Frontal cortex (tissue), 4 donors: ENCODE measurements at places on chromosomes 6 and 20. TPM values are rescaled to one million over a fixed set of nuclear protein-coding genes. Genes with fewer than 3 reads are reported as not detected.

DNA sequence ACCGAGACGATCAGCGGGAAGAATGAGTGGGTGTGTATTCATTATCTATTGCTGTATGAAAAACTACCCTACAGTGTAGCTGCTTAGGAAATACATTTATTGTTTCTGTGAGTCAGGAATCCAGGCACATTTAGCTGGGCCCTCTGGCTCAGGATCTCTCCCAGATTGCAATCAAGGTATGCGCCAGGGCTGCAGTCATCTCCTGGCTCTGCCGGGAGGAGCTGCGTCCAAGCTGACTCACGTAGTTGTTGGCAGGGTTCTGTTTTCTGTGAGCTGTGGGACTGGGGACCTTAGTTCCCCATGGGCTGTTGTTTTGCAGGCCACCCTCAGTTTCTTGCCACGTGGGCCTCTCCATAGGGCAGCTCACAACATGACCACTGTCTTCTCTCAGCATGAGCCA lies 68.2 kb upstream of the FUCA2 start:
- DNase-seq: no peak

The ULBP3 gene
- 11.8 TPM for total RNA-seq

The PHACTR3 gene
- 40.8 TPM for total RNA-seq

GRCh38 chr6:81751388-81752083 lies 945 bp downstream of the TENT5A start:
- DNase-seq: no peak

The SOBP gene
- total RNA-seq: 42.4 TPM
